ENCODE measurements at places on chromosomes 4 and X.

- no peak for DNase-seq
Measured at GRCh38 chr4:169604903-169605331, 7.5 kb downstream of the NEK1 start.

- DNase-seq = no peak
Measured at GRCh38 chrX:119411959-119412358, 12.8 kb downstream of the SLC25A43 start.

GRCh38 chrX:39820938-39821708, 276.6 kb downstream of the BCOR start:
- DNase-seq = no peak

- DNase-seq = no peak
Measured at GRCh38 chrX:47202316-47202715, 8.7 kb downstream of the UBA1 start.

DNA sequence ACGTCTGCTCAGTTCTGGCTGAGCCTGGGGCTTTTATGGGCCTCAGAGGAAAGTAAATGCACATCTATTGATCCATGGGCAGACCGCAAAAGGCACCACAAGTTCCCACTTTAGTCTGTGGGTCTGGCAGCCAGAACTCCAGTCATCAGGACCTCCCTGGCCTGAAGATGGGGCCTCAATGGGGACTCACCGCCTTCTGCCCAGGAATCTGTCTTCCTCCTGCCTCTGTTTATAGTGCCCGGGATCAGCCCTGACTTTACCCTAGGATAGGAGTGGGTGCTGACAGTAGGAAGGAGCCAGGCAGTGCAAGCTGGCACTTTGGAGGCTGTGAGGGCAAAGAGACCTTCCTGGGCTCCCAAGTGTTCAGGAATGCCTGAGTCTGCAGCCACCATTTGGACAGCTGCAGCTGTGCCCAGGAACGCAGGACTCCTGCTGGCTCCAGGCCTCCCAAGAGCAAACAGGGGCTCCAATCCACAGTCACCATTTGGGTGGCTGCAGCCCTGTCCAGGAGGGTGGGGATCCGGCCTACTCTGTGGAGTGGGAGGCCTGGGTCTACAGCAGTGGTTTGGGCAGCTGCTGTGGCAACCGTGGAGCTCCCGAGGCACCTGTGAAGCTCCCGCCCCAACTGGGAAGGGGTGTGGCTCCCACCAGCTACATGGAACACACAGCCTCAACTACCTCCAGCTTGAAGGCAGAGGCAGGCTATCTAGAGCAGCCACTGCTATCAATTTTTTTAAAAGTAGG, 1440.9 kb upstream of the ADGRL3 start:
- DNase-seq = no peak

- DNase-seq = no peak
Measured at GRCh38 chr4:77120886-77121508, 36.0 kb upstream of the CCNG2 start.

- no peak for DNase-seq
Measured at GRCh38 chr4:74267998-74268606, 40.2 kb upstream of the EPGN start.

GRCh38 chr4:104451573-104451972, 43.1 kb downstream of the CXXC4 start:
- DNase-seq = no peak

GRCh38 chrX:2243913-2244460, 256.8 kb downstream of the DHRSX start:
- no peak for DNase-seq

- DNase-seq = no peak
Measured at GRCh38 chr4:110854021-110854678, 231.3 kb upstream of the PITX2 start.

DNA sequence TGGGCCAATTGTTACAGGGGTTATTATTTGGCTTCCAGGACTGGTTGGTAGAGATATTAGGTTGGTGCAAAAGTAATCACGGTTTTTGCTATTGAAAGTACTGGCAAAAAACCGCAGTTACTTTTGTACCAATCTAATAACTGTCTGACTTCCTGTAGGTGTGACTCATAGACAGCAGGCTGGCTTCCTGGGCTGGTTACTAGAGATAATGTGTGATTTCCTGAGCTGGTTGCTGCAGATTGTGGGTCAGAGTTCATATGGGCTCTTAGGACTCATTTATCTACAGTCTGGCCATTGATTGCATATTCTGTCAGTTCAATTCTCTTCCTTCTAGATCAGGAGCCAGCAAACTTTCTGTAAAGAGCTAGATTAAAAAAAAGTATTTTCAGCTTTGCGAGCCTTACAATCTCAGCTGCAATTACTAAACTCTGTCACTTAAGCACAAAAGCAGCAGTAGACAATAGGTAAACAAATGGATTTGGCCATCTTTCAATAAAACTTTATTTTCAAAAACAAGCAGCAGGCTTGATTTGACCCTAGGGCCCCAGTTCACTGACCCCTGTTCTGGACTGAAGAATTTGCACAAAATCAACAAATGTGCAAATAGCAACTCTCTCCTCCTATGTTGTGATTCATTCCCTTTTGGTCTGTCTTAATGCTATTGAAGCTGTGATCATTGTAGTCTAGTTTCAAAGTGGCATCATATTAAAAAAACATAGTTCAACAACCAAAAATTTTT, 50.8 kb upstream of the BOD1L1 start:
- no peak for DNase-seq

DNA sequence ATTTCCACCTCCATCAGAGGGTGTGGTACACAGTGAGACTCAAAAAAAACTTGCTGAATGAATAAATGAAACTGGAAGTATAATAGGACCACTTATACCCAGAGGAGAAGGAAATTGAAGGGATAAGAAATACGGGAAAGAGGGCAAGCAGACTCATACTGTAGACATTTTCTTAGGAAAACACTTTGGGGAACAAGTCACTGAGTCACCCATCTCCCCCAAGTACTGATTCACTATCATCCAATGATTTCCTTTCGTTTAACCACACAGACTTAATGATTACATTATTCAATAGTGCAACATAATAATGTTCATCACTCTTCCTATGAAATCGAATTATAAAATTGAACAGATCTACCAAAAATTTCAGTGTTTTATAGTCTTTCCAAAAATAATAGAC, 97.1 kb downstream of the LDB2 start:
- no peak for DNase-seq

- DNase-seq = no peak
Measured at GRCh38 chrX:130607431-130607830, 205.6 kb downstream of the RBMX2 start.

DNA sequence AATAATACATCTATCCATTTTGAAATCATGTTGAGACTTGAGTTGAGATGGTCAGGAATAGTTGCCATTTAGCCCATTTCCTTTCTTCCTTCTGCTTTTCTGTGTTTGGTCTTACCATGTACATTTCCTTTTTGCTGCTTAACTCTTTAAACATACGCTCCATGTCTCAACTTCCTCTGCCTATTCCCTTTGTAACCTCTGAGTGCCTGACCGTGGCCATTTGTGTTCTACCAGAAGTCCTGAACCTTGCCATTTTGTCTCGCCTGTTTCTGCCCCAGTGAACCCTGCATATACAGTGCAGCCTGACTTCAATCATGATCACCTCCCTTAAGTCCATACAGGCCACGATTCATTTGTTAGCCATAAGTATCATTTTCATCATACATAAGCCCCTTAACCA, 169.0 kb downstream of the RAPGEF2 start:
- DNase-seq = no peak

GRCh38 chrX:67624325-67624724, 80.5 kb downstream of the AR start:
- no peak for DNase-seq

DNA sequence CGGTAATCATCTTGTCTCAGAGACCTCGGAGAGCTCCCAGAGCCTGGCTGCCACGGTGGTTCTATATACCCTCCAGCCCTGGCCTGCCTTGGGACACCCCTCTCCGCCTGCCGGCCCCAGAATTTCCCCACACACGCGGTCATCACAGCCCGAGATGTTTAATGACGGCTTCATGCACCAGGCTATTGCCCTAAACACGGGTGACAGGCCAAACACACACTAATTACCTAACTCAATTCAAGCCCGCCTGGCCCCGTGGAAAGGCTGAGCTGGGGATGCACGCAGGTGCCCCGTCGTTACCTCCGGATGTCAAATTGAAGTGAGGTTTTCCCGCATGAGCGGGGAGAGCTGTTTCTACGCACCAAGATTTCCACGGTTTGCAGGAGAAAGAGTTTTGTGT, 72.9 kb upstream of the PPP2R3B start:
- no peak for DNase-seq

DNA sequence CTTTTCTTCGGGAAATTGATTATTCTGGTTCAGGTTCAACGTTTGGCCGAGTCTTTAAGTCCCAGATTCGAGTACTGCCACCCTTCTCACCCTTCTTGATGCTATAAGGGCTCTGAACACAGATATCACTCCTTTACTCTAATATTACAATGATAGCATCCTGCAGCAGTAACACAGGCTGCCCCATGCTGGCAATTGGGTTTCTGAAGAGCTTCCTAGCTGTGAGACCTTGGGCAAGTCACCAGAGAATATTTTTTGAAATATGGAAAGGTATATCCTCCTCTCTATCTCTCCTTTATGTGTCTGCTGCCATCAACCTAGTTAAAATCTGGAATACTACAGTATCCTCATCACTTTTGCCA, 297 bp upstream of the MTMR8 start:
- DNase-seq = no peak

GRCh38 chrX:112910418-112910817, 69.8 kb upstream of the AMOT start:
- no peak for DNase-seq

DNA sequence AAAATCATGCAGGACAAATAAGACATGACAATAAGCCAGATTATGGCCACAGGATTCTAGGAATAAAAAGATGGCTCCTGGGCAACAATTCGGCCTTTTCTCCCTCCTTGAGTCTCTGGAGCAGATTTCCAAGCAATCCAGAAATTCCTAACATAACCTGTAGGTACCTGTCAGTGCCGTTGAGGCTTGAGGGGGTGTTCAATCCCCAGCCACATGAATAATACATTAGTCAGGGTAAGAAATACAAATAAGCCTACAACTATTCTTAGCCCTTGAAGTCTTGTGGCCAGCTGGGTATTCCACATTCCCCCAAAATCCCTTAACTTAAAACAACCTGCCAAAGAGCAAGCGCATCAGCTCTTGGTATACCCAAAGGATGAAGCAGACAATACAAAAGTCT, 9.7 kb downstream of the CXorf38 start:
- no peak for DNase-seq

GRCh38 chrX:130415201-130415600, 13.4 kb downstream of the RBMX2 start:
- DNase-seq = no peak

DNA sequence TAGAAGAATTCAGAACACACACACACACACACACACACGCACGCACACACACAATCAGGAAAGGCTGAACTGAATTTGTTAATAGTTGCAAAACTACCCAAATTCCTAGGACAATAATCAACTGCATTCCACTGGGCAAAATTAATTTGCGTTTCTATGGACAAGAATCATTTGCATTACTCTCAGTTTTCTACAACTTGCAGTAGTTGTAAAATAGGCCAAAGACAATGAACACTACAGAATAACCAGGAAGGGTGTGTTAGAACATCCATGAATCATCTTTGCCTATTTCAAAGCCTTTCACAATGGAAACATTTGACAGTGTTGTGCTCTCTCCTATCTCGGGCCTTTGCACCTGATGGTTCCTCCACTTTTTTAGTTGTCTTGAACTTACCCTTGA, 77.1 kb upstream of the IGFBP7 start:
- DNase-seq = no peak

DNA sequence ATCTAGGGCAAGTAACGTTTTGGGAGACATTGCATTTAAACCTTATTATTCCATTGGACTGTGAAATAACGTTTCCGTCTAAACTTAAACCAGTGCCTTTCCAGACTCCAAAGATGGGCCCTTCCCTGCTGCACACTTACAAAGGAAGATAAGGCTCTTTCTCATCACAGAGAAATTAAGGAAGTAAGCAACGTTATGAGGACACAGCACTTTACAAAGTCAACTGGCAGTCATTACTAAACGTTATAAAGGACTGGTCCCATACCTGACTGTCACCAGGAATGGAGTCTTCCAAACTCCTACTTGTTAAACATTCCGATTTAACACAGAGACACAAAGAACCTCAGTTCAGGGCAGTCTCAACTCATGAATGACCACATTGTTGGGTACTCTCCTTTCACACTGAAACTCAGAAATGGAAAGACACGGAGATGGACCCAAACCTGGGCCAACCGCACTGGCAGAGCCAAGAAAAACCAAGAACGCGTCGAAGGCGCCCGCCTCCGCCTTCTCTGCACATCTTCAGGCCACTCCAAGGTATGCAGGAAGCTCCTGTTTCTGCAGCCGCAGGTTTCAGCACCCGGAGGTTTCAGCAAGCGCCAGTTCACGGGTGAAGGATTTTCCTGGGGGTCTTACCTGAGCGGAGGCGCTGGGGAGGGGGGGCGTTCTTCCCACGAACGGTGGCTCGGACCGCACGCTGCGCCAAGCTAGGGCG, 670 bp downstream of the PAPSS1 start:
- DNase-seq = no peak

DNA sequence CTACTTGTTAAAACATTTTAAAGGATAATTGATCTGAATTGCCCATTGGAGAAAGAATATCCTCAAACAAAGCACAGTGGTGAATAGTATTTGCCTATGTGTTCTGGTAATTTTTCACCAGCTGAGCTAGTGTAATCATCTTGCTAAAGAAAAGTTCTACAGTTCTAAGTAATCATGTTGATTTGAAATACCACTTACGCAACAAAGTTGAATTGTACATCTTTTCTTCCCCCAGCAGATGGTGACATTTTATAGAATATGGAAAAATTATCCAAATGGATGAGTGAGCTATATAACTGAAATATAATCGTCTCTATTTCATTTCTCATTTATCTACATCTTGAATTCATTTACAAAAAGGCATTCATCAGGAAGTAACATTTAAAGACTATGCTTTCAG, 9.7 kb upstream of the ZNF674 start:
- DNase-seq = no peak

DNA sequence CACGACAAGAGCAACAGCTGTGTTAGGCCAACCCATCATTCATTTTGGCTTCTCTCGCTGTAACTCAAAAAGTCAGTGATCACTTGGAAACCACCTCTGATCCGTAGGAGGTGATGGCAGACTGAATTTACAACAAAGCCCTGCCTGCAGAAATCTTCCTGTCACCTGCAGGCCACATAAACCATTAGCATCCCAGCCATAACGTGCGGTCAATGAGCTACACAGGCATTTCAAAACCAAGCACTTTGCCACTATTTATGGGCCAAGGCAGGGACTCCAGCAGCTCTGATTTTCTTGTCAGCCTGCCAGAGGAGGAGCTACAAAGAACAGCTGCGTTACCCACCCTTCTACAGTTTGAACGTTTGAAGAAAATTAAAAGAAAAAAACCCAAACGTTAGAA, 228.1 kb upstream of the PPARGC1A start:
- DNase-seq = no peak
